Fibroblast of the aortic adventitia (primary cell): ENCODE measurements at places on chromosomes 7 and 10. TPM values are rescaled to one million over a fixed set of nuclear protein-coding genes. Genes with fewer than 3 reads are reported as not detected.
A peak's percentile ranks its signal among the peaks of the same experiment; 100 is the strongest.

DNA sequence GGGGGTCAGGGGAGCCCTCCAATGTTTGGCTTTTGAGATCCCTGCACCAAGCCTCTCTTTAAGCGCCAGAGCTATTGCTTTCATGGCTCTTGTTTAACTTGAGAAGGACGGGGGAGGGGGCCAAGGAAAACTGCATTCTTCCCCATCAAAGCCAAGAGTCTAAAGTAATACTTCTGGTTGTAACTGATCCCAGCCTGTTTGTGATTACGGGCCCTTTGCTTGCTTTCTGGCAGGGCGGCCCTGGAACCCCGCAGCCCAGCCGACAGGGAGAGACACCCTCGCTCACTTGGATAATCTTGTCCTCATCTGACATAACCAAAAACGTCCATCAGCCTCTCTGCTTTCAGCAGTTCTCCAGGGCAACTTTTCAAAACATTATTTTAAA, 154.7 kb downstream of the NEURL1 start:
- DNase-seq, result peak; percentile 68

GRCh38 chr7:7970531-7971307, 2.1 kb downstream of the GLCCI1 start:
- peak; percentile 26 for DNase-seq

- peak; percentile 45 for DNase-seq
These were observed 53.8 kb downstream of the KCTD7 start for GRCh38 chr7:66682350-66683093.

- no peak for DNase-seq
These were observed 168.3 kb upstream of the LRGUK start for GRCh38 chr7:133958822-133959221.

DNA sequence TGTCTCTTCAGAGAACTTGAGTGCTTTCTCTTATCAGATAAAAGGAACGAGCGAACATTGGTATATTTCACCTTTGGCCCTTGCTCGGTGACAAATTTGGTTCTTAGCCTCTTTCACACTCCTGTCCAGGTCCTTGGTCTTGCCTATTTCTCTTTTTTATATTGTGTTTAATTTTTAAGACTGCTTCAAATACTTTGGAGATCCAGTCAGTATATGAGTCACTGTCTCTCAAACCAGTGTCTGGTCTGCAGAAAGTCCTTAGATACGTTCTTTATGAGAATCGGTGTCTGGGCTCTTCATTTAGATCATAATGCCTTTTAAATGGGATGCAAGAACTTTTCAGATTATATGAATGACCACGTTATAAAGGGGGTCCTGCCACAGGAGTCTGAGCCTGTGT, 55.0 kb downstream of the PIK3AP1 start:
- DNase-seq, result no peak

- DNase-seq, result peak; percentile 46
These were observed 15.8 kb downstream of the BTBD16 start for GRCh38 chr10:122286867-122287266.

DNA sequence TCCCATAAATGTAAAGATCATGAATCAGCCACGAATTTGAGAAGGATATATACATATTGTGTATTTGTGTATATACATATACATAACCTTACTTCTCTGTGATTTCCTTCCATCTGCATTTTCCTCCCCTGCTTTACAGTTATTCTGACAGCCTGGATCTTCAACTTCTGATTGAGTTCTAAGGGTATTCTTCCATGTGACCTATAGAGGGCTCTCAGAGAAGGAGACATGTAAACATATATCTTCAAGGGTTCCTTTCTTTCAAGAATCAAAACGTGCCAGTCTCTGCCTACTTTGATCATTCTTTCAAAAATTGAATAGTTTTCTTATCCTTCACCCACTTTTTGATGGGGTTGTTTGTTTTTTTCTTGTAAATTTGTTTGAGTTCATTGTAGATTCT, 453.7 kb upstream of the POT1 start:
- no peak for DNase-seq

DNA sequence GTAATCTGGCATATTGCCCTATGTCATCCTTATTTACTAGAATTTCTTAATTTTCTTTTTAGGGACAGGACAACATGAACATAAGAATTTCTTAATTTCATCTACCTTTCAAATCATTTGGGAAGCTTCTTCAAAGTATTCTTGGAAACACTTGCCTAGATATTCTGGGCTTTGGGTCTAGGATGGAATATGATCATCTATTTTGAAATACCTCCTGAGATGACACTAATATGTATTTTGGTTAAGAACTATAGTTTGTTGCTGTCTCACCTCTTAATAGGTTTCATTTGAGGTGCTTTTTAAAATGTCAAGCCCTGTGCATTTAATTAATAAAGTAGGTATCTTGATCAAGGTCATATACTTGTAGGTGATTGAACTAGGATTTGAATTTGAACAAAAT, 49.1 kb downstream of the SEPTIN7 start:
- DNase-seq, result no peak

- peak; percentile 79 for DNase-seq
These were observed at the start of gene ARID5B for GRCh38 chr10:61900829-61901792. TSS of gene ARID5B (plus strand) at chr10:61901699. CDS start at chr10:61901710, 11 bp downstream.

DNA sequence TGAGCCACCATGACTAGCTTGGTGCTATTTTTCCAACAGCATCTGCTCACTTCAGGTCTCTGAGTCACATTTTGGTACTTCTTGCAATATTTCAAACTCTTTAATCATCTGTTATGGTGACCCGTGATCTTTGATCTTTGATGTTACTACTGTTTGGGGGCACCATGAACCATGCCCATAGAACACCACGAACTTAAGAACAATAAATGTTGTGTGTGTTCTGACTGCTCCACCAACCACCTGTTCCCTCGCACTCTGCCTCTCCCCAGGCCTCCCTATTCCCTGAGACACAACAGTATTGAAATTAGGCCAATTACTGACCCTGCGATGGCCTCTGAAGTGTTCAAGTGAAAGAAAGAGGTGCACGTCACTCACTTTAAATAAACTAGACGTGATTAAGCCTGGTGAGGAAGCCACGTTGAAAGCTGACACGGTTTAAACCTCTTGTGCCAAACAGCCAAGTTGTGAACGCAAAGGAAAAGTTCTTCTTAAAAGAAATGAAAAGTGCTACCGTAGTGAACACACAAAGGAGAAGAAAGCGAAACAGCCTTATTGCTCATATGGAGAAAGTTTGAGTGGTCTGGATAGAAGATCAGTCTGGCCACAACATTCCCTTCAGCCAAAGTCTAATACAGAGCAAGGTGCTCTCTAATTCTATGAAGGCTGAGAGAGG, 27.2 kb upstream of the ATP6V0A4 start:
- no peak for DNase-seq

- DNase-seq, result peak; percentile 39
These were observed 12.8 kb upstream of the PROSER2 start for GRCh38 chr10:11810313-11810766.

- DNase-seq, result peak; percentile 40
These were observed 216.5 kb downstream of the VTI1A start for GRCh38 chr10:112663234-112664125.

DNA sequence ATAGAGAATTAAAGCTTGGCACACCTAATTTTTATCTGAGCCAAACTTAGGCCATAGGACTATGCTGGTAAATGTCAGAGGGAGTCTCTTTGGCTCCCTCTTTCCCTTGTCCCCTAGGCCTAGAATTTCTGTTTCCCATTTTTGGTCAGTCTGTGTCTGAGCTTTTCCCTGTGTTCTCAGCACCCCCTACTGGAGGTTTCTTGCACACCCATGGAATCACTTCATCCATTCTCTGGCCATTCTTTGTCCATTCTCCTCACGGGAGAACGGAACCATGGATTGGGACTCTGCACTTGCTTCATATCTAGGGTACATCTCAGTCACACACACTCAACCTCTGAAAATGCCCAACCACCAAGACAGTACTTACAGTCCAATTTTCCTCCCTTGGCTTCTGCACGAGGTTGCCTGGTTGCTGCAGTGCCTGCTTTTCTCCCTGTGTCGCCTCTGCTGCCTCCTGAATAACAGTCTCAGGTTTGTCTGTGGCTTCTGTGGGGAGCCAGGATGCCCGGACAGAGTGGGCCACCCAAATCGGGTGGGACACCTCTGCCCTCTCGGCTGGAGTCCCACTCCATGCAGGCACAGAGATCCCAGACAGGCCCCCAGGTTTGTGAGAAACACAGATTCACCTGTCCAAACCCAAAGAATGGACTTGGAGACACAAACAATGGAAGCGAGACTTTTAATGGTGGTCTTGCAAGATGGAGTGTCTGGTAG, 35.1 kb upstream of the DNAH11 start:
- DNase-seq, result peak; percentile 63

DNA sequence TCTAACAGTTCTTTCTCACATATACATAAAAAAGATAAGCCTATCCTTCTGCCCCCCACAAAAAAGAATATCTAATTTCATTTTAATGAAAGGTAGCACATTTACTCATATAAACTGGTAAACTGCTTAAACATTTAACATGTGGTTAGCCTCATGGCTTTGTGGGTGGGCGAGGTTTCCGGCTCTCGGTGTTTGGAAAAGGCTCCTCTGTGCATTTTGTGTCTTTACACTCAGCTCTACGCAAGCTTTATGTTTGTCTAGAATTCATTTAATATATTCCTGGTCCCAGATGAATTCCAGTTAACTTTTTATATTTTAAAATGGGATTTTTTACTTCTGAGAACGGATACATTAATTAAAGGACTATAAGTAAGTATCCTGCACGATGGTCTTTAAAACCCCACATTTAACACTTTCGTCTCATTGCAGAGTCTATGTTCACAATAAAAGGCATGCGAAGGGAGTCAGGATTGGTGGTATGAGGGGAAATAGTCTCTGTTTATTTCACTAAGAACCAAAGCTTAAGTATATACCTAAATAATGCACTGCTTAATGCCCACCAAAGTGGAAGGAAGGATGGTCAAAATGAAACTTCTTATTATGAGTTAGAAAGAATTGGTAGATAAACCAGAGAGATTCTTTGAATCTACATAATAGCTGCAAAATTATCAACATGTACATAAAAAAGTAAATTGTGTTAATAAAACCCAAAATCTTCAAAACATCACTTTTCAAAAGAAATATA, 197.2 kb downstream of the CRPPA start:
- DNase-seq, result no peak

DNA sequence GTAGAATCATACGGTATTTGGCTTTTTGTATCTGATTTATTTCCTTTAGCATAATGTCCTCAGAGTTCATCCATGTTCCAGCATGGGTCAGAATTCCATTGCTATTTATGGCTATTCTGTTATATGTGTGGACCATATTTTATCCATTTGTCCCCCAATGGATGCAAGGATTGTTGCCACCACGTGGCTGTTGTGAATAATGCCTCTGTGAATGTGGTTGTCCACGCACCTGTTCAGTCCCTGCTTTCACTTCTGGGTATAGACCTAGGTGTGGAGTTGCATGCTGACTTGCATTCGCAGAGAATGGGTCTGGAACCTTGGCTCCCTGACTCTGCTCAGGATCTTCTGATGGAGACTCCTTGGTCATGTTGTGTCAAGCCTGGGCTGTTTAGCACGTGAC, 199.9 kb downstream of the CAMK1D start:
- DNase-seq, result no peak

GRCh38 chr10:36281831-36282331, 639.8 kb upstream of the FZD8 start:
- DNase-seq, result peak; percentile 18

- DNase-seq, result no peak
These were observed 115.8 kb downstream of the MAGI2 start for GRCh38 chr7:79337717-79338116.

- no peak for DNase-seq
These were observed 63.4 kb downstream of the C10orf105 start for GRCh38 chr10:71656220-71656619.

GRCh38 chr7:19574131-19574530, 134.7 kb downstream of the POLR1F start:
- no peak for DNase-seq

- peak; percentile 5 for DNase-seq
These were observed 98.1 kb downstream of the GPR37 start for GRCh38 chr7:124667312-124668153.

DNA sequence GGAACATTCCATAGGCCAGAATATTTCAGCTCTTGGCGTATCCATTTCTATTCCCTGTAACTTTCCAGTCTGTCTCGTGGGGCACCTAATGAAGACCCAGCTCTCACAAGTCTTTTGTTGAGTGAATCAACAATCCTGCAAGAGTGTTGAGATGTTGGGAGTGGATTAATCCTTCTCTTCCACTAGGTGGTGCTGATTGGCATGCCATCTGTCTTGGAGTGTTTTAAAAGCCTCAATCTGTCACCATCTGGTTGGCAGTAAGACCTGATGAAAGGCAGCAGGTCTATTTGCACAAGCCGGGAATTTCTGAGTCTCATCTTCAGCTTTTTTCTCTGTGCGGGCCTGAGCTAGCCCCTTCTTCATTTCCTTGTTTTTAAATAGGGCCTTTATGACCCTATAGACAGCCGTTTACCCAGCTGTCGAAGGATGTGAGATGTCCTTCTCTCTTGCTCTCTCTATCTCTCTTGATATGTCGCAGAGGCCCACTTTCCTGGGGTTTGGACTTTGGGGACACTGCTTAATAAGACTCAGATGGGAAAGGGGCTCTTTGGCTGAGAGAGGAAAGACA, 180.5 kb downstream of the ZNF365 start:
- peak; percentile 73 for DNase-seq

DNA sequence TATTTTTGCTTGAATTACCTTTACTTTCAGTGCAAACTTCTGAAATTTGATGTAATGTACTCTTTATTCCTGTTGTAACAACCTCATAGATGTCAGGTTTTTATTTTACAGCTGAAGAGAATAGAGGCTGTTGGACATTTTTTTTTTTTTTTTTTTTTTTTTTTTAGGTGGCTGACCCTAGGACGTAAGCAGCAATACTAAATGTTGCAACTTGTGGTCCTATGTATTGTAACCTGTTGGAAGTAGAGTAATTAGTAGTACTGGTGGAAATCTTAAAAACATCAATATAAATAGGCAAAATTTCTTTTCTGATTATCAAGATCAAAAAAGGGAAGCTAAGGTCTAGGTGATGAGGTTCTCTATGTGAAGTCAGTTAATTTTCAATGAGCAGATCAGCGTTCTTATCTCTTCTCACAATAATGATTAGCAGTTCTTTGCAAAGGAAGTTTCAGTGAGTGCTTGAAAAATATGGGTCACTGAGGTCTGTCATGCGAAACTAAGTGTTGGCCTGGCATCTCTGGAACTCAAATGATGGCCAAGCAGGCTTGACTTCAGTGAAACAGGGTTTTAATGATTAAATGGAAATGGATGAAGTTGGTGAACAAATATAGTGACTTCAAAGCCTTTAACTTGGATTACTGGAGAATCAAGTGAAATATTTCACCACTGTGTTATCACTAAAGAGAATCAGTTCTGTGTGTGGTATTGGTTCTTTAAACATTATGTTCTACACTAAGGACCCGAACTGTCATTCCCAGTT, 42.7 kb downstream of the BICC1 start:
- DNase-seq, result no peak

- no peak for DNase-seq
These were observed 230.4 kb downstream of the ADK start for GRCh38 chr10:74381291-74381853.

MYH16 gene
- total RNA-seq, result not detected in 2 replicates

TRIL gene
- total RNA-seq, result 0.81 and 6.3 TPM in 2 replicates

TMEM196 gene
- total RNA-seq, result not detected in 2 replicates

CRPPA gene
- 2.5 and 3.2 TPM in 2 replicates for total RNA-seq

IDI2 gene
- not detected in 2 replicates for total RNA-seq

CYP3A4 gene
- total RNA-seq, result not detected in 2 replicates

APBB1IP gene
- 2.9 and 5.9 TPM in 2 replicates for total RNA-seq

AKR1C1 gene
- total RNA-seq, result 116 and 355 TPM in 2 replicates
